ENCODE measurements at places on chromosomes 16 and 17.

DNA sequence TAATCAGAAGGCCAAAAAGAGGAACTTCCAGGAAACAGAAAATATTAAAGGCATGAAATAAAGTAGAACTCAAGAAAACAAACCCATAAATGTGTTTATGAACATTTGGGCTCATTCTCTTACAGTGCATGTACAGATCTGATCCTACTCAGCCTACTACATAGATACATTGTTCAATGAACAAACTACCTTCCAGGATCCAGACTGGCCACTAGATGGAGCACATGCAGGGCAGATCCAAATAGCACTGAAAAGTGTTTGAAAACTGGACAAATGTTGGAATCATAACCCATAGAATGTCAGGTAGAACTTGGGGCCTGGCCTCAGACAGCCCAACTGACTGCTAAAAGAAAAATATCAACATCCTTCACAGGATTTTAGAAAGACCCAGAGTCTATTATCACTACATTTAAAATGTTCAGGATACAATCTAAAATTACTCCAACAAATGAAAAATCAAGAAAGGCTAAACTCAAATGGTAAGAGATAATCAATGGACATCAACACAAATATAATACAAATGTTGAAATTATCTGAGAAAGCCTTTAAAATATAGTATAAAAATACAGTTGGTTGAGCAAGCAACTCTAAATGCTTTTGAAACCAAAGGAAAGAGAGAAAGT lies 122.4 kb upstream of the NUDT7 start:
- no peak for DNase-seq

GRCh38 chr17:71741836-71742235 lies 379.0 kb upstream of the SOX9 start:
- DNase-seq = no peak

- DNase-seq = peak; percentile 88
These were observed 10.3 kb downstream of the LYRM1 start for GRCh38 chr16:20910781-20911321.

DNA sequence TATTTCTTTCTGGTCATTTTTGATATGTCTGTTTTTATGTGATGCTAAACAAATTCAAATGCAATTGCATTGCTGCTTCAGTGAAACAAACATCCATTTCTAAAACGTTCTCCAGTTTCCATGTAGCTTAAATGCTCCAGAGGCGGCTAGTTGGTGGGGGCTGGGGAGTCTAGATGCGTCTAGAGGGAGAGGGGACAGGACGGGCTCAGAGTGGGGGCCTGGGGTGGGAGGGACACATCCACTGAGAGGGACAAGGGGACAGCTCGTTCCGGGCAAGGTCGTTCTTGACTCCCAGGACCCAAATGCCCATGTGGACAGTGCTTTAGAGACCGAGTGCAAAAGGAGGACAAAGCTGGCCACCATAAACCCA lies 102.3 kb downstream of the FOXL1 start:
- no peak for DNase-seq

DNA sequence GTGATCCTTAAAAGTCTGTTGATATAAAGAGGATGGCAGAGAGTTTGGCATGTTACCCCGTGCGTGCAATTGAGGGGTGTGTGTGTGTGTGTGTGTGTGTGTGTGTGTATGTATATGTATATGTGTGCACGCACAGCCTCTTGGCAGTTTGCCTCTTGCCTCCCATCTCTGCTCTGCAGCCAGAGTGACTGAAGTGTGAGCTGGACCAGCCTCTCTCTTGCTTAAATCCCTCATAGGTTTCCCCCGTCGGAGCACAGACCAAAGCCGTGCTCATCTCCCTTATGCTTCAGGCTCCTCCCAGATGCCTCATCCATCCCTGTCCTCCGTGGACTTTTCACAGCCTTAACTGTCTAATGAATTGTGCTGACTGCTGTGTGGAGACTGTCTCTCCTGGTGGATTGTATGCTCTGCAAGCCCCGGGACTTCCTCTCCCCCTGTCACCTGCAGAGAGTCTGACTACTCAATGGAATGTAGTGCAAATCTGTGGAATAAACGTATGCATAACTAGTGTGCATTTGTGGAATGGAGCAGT lies 413.5 kb downstream of the CPPED1 start:
- DNase-seq = no peak

DNA sequence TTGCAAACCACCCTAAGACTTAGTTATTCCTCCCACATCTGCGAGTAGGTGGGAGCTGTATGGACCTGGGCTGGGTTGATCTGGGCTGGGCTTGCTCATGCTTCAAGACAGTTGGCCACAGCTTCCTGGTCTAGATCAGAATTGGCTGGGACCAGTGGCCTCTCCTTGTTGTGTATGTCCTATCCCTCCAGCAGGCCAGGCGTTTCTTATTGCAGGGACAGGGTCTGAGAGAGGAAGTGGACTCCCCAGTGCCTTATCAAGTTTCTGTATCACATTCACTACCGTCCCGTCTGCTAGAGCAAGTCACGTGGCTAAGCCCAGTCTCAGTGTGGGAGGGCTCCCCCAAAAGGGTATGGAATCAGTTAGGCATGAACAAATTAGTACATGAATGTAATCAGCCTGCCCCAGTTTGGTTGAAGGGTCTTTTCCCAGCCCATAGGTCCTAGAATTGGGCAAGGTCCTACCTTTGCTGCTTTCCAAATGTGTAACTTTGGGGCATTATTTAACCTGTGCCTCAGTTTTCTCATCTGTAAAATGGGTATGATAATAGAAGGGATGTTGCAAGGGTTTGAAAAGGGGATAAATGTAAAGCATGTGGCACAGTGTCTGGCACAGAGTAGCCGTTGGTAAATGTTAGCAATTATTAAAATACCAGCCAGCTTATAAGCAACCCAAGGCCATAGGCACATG lies 36.0 kb downstream of the NKD1 start:
- no peak for DNase-seq

- DNase-seq = no peak
These were observed 15.0 kb downstream of the HASPIN start for GRCh38 chr17:3738562-3739295.

DNA sequence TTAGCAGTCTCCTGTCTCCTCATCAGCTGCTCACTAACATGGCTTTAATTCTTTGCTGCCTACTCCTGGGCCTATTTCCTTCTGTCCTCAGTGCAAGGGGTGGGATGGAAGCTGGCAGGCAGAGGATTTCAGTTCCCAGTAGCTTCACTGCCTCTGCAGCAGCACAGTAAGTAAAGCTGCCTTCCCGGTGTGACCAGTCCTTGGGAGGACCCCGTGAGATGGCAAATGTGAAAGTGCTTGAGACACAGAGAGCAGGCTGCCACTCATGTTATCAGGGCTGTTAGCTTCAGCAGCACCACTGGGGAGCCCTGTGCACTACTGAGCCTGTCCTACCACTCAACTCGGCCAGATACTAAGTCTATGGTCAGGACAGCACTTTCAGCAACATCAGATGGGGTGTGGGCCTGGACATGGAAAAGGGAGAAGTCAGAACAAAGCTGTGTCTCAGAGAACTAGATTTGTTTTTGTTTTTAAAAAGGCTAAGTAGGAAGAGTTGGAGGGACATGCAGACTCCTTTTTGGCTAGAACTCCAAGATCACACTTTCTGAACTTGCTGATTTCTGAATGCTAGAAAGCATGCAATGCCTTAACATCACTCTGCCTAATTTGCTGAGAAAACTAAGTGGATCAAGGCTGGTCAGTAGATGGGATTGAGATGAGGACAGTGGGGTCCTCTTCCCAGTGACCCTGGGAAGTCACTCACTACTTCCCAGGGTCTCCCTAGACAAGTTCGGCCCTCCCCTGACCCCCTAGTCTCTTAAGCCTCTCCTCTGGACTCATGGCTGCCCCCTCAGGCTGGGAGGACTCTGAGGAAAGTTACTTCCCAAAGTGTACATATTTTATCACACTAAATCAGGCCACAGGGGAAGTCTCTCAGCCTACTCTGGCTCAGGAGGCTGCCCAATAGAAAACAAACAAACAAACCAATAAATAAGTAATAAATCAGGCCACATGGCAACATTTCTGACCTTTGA lies 1.1 kb downstream of the ACSF2 start:
- no peak for DNase-seq

DNA sequence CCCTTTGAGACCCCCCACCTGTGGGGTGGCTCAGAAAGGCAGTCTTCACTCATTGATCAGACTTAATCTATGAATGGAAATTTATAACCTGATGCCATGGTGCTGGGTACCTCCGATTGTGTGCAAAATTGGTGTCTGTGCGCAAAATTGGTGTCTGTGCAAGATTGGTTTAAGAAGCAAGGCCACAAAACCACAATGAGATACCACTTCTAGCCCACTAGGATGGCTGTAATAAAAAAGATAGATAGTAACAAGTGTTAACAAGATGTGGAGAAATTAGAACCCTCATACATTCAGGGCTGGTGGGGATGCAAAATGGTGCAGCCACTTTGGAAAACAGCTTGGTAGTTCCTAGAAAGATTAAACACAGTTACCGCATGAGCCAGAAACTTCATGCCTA lies 13.9 kb upstream of the CSNK2A2 start:
- no peak for DNase-seq

- DNase-seq = no peak
These were observed 53.9 kb downstream of the GNAO1 start for GRCh38 chr16:56245197-56245596.

GRCh38 chr17:12990041-12990808 lies 27.6 kb downstream of the ELAC2 start:
- no peak for DNase-seq

All from epithelial cell of prostate (primary cell).